ENCODE measurements at places on chromosomes 1 and 21.

- no peak for DNase-seq
Measured at GRCh38 chr1:235617808-235618207, 31.8 kb downstream of the GNG4 start.

DNA sequence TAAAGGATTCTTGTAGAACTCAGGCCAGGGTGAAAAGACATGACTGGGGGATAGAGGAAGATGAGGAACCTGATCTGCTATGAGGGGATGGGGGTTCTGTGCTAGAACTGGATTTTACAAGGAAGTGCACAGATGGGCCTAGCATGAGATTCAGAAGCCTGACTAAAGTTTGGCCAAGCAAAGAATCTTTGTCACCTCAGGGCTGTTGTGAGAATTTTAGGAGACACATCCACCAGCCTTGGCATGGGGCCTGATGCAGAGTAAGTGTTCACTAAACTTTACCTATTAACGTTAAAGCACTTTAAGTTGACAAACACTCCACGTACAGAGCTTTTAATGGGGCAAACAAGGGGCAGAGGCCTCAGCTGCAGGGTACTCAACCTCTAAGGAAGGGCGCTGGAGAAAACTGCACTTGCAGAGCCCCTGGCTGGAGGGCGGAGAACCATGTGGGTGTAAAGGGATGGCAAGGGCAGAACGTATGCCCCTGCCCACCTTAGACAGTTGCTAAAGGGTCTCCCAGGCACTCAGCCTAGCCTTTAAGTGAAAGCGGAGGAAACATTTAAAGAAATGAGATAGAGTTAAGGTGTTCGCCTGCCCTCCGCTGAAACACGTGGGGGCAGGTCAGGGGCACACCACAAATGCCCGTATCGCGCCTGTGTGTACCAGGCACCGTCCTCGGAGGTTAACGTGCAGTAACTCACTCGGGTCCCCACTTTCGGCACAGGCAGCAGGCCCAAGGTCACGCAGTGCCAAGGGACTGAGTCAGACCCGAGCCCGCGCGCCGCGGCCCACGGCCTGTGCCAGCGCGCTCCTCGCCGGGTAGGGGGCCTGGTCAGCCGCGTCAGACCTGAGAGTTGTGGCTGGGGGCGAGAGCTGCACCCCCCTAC lies 990 bp upstream of the MRPS6 start:
- no peak for DNase-seq

GRCh38 chr1:115233598-115233997 lies 104.5 kb downstream of the NGF start:
- no peak for DNase-seq

DNA sequence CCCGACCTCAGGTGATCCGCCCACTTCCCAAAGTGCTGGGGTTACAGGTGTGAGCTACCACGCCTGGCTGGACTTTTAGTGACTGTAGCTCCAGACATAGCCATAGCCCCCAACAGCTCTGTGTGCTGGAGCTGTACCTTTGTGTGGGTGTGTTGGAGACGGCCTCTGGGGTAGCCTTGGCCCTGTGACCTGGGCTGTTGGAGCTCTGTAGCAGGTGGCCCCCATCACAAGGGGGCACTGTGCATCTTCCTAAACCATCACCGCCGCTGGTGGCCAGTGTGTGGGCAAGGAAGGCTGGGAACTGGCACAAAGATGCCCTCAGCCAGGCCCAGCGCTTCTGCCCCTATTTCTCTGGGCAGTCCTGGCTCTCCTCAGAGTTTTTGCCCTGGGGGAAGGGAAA lies 38.4 kb upstream of the FOXO6 start:
- peak; percentile 3 for DNase-seq

Measured in AML-193 (cell line).